ENCODE measurements at places on chromosomes 3 and 15.

DNA sequence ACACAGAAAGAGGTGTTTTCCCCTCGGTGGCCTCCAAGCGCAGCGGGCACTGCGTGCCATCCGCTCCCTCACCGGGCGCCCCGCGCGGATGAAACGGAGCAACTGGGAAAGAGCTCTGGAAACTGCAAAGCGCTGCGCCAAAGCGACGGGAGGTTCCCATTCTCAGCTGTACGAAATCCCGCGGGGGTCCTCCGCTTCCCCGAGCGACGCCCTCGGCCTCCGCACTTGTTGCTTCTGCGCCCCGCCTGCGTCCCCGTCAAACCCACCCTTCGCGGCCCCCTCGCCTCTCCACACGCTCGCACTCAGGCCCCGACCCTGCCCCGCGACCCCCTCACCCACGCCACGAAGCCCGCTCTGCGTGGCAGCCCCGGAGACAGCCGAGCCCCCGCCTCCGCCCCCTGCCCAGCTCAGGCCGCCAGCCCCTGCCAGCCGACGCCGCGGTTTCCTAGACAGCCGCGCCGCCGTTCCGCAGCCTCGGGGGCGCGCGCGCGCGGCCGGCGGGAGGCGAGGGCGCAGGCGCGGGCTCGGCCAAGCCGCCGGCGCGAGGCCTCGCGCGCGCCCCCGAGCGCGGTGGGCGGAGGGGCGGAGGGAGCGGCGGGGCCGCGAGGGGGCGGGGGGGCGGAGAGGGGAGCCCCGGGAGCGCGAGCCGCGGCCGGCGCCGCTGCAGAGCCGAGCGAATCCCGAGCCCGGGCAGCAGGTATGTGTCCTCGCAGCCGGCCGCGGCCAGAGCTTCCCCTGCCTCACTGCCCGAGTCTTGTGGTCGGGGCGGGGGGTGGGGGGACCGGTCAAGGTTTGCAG lies at the start of gene TMEM266:
Gene TMEM266 (plus strand): TSS at position 666 of the 798 bp plus-strand sequence. CDS start 74,279 bp downstream, outside the sequence.
- peak; percentile 22 for DNase-seq

DNA sequence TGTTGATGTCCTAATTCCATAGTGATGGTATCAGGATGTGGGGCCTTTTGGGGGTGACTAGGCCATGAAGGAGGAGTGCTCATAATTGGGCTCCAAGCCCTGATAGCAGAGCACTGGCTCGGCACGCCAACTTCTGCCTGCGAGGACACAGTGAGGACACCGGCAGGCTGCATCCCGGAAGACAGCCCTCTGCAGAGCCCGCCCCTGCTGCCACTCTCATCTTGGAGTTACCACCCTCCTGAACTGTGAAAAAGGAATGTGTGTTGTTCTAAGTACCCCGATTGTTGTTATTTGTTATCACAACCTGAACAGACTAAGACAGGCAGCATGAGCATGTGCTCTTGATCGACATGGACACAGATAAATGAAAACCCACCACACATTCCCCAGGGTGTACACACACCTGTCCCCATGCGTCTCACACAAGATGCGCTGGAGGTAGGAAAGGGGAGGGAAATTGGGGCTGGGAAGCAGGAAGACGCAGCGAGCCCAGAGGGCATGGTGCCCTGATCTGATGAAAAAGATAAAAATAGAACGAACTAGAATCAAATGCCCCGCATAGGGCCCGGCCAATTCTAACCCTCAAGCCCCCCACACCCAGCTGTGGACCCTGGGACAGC lies 40.1 kb downstream of the RPN1 start:
- no peak for DNase-seq

DNA sequence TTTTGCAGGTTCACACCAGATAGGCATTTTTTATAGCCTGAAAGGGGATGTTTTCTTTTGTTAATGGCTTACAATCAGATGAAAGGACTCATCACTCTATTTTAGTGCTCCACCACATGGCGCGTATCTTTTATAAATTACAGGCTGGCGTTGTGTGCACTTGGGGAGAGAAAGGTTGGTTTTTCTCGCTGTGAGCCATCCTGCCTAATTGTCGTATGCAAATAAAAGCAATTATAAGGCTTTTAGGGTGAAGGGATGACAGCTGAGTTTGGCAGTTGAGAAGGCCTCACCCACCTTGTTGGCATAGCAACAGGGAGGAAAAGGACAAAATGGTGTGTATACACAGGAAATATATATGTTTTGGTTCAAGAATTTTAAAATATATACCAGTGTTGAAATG lies 268.0 kb downstream of the NR2F2 start:
- DNase-seq, result no peak

GRCh38 chr3:111509308-111509707 lies 32.7 kb upstream of the CD96 start:
- DNase-seq, result no peak

- DNase-seq, result no peak
These were observed 1.2 kb downstream of the GP5 start for GRCh38 chr3:194397757-194398312.

DNA sequence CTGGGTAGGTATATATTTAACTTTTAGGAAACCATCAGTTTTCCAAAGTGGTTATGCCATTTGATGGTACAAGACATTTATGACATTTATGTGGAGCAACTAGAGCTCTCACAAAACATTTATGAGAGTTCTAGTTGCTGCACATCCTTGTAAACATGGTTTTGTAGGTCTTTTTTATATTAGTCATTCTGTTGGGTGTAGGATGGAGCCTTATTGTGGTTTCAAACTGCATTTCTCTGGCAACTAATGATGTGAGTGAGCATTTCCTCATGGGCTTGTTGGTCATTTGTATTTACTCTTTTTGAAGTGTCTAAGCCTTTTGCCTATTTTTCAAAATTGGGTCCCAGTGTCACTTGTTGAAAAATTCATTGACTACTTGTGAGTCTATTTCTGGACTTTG lies 45.7 kb upstream of the MGLL start:
- DNase-seq, result no peak

- DNase-seq, result no peak
These were observed 398.5 kb downstream of the ROBO1 start for GRCh38 chr3:79369306-79369705.

DNA sequence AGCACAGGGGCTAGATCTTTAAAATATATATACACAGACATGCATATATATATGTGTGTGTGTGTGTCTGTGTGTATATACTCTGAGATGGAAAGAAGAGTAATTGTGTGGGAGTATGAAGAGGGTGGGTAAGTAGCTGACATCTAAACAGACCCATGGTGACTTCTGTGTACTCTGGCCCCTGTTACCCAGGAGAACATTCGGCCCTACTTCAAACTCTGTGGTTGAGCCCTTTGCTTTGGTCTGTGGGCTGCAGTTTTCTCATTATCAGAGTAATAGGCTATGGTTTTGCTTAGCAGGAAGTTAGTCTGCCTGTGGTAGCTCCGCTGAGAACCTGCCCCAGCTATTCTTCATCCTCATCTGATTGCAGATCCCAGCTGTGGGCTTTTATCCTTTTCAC lies 141.4 kb downstream of the RBPMS2 start:
- DNase-seq, result no peak

DNA sequence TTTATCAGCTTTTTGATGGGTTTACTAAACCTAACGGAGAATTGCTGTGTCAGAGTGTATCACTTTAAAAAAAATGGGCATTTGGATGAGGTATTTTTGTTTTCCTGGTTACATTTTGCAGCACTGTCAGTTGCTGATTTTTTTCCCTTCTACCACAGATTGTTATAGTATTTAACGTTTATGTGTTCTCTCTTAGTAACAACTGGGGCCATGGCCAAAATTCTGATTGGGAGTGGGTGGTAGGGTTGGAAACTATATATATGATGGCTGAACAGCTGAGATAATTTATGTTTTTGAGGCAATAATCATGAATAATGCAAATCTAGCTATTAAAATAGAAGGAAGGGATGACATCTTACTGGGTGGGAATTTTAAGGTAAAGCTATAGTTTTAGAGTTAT lies 229.4 kb upstream of the SUCLG2 start:
- DNase-seq, result no peak

DNA sequence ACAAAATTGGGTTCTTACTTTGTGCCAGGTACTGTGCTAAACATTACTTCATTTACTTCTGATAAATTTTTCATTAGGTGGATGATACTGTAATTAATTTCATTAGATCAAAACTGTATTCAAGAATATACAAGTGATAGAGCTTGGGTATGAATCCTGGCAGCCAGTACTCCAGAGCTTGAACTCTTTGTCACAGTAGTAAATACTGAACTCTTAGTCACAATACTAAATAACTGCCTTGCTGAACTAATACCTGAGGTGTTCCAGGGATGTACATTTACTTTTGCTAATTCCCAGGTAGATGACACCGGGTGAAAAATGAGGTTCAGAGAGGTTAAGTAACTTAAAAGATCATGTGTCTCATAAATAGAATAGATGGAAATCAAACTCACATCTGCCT lies 20.3 kb downstream of the FXR1 start:
- DNase-seq, result no peak

DNA sequence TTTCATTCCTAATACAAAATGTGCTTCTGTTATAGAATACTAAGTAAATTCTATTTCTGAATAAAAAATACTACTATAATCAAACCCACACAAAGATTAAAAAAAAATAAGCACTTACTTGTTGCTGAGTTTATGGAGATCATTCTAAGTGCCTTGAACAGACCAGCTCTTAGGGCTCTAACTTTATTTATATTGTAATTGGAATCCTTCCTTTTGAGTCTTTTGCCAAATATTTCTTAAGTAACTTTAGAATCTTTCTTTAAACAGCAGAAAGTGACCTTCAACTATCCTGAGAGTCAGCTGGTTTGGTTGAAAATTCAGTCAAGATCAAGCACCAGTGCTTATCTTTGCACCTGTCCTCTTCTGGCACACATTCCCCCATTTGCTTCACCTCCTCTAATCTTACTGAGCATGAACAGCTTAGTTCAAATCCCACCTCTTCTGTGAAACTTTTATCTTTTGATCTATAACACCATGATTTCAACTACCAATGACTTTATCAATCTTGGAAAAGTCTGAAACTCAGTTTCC lies 149.3 kb downstream of the VPS13C start:
- no peak for DNase-seq

GRCh38 chr3:35639254-35640186 lies at the start of gene ARPP21:
Gene ARPP21, plus strand, starts transcription at chr3:35639525. Its CDS starts 42,227 bp downstream, at chr3:35681752.
- no peak for DNase-seq

DNA sequence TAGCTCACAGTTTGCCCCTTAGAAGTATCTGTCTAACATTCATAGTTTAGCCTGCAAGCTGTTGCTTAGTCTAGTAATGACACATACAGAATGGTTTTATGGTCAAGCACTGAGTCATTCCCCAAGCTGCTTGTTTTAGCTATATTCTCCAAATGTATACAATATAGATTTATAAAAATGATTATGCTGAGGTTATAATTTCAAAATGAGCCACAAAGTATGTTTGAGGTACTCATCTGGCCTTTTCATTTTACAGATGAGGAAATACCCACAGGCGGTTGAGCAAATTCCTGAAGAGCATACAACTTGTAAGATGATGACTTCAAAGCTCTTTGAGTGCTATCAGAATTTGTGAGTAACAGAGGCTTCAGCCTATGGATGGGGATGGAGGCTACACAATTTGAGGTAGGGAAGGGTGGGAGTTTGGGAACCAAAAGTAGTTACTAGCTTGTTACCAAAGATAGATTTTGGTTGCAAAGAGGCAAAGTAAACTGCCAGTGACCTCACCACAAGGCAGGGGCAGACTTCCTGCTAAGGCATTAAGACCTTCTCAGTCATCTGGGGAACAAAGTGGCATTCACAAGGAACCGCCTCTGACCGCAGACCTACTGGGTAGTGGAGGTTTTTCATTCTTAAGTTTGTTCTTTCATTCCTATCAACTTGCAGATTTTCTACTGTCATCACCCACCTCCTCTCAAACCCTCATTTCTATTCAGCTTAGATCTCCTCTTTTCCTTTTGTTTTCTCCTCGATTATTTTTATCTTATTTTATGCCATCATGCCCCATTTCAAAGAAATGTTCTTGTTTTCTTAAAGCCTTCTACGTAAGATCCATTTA lies 257.2 kb upstream of the NECTIN3 start:
- DNase-seq, result no peak

DNA sequence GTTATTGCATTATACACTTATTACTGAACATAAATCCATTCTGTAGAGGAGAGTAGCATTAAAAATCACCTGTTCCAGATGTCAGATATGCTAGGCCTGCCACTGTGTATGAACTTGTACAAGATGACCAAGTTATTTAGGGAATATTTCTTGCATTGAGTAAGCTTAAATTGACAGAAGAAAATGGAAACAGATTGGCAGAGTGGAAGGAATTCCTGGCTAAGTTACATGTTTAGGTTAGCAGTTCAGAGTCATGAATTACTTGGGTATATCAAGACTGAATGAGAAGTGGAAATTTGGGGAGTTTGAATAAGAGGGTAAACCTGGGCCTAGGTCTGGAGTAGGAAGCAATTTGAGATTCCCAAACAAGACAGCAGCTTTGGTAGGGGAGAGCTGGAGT lies 44.6 kb downstream of the ARHGAP31 start:
- no peak for DNase-seq

- no peak for DNase-seq
These were observed 34.5 kb downstream of the NCEH1 start for GRCh38 chr3:172676196-172676922.

DNA sequence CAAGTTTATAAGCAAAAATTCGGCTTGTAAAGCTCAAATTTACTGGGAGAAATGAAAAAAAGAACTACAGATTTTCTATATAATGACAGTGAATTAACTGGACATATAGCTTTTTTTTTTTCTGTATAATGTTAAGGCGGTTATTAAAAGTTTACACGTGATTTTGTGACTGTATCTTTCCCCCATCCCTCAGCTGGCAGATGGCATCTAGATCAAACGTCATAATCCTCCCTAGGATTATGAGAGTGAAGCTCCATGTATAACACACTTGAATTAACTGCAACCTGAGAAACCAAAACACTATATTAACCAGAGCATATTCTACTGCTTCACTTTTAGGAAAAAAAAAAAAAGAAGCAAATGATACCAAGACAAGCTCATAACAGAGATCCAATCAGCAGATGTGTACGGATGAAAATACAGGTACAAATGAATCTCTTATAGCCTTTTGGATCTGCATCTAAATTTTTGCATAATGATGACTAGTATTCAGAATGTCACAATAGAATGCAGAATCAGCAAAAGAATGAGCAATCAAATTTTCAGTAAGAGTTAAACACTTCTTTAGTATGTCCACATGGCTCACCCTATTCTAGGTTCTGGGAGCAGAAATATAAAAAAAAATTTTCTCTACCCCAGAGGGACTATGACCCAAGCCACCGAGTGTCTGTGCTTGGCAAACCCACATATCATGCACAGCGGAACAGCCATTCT lies 12.4 kb downstream of the MOBP start:
- DNase-seq, result no peak

GRCh38 chr3:178718995-178719635 lies 182.9 kb downstream of the KCNMB2 start:
- no peak for DNase-seq

DNA sequence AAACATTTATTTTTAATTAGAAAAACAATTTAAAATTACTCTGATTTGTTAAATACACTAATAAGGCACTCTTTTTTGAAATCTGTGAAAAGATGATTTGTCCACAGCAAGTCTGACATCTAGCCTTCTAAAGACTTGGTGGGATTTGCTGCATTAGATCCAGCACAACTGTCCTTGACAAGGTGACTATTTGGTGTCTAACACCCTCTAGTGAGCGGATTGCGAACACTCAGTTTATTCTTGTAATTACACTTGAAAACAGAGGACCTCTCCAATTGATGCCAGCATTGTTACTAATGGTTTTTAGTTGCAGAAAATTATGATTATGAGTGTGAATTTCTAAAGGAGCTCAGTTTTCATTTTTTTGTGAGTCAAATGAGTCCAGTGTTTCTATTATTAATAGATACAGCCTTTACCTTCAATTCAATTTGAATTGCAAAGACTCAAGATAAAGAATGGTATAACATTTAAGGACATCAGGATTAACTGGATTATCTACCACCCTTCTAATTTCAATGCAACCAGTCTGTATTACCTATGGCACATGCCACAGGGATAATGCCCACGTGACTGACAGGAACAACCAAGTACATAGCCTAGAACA lies 29.7 kb upstream of the STRIT1 start:
- DNase-seq, result peak; percentile 60

Data from HL-60 (cell line).